ENCODE measurements at places on chromosomes 6 and 20.

DNA sequence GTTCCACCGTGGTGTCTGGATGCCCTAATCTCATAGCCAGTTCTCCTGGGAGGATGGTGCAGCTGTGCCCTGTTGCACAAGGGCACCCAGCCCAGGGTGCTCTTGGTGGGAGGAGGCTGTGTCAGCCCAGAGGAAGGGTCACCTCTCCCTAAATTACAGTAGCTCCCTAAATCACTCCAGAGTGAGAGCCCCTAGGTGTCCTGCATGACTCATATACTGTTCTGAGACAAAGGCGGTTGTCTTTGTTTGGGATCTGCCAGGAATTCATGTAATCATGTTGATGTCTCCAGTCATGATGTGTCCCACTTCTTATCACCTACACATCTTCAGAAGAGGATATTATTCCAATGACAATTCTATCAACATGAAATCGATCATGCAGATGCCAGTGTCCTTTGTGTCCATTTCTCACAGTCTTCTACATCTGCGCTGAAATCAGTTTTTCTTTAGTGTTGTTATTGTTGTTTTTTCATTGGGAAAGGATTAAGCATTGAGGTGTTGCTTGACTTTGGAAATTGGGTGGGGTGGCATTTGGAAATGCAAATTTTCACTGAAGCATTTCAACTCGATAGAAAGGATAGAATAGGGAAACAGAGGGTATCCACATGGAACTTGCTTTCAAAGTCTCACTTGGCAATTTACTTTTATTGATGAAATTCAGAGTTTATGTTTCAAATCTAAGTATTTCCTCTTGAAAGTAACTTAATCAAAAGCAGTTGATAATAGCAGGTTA lies 19.5 kb downstream of the PERP start:
- DNase-seq = no peak

- DNase-seq = no peak
Measured at GRCh38 chr6:162917506-162917905, 189.7 kb downstream of the PACRG start.

DNA sequence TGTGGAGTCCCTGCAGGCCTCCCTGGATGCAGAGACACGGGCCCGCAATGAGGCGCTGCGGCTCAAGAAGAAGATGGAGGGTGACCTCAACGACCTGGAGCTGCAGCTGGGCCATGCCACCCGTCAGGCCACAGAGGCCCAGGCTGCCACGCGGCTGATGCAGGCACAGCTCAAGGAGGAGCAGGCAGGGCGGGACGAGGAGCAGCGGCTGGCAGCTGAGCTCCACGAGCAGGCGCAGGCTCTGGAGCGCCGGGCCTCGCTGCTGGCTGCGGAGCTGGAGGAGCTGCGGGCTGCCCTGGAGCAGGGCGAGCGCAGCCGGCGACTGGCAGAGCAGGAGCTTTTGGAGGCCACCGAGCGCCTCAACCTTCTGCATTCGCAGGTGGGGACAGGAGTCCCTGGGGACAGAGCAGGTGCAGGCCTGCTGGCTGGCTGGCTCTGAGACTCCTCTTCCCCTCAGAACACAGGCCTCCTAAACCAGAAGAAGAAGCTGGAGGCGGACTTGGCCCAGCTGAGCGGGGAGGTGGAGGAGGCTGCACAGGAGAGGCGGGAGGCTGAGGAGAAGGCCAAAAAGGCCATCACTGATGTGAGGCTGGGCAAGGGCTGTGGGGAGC lies 44.7 kb downstream of the MYH7B start:
- DNase-seq = no peak

DNA sequence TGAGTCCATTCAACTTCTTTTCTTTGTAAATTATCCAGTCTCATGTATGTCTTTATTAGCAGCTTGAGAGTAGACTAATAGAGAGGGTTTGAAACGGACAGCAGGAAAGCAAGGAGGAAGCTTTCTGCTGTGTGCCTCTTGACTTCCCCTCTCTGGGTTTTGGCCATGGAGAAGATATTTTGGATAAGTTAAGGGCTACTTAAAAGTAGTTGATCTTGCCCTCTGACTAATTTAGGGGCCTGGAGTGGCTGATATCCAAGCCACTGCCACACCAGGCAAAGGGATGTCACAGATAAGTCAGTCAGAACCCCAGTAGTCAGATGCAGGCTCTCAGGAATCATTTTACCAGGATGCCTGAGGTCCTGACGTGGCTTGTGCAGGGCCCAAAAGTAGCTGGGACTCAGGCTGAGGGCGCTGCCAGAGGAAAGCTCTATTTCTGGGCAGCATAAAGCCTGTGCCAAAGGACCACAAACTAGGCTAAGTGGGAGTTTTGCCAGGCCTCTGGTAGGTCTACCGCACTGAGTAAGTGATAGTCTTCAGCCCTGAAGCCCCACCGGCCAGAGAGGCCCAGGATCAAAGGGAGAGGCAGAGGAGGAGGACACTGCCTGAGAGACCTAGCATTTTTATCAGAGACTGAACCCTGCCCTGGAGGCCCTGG lies 41.6 kb upstream of the IYD start:
- DNase-seq = no peak

DNA sequence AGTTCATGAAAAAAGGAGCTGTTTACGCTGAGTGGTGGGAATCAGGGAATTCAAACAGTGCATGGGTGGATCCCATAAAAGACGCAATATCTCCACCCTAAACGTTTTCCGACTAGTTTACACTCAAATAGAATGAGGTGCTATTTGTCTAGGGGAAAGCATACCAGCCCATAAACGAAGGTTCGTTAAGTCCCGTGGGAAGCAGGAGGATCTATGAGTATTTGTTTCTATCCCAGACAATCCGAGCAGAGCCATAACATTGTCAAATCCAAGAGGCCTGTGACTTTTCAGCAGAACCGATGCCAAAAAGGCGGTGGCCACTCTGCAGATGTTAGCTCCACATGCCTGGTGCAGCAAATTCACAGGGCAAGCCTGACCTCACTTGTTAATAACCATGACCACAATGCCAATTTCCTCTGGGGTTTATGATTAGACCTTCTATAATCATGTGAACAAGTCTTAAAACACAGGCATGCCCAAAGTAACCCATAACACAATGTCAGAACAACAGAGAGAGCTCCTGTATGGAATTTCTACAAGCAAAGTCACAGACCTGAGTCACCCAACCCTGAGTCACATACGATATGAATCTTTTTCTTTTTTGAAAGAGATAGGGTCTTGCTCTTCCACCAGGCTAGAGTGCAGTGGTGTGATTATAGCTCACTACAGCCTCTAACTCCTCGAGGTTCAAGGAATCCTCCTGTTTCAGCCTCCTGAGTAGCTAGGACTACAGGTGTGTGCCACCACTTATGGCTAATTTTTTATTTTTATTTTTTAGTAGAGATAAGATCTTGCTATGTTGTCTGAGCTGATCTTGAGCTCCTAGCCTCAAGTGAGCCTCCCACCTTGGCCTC lies 123.3 kb downstream of the KIF13A start:
- DNase-seq = no peak
